ENCODE measurements at places on chromosomes 13 and 19.

DNA sequence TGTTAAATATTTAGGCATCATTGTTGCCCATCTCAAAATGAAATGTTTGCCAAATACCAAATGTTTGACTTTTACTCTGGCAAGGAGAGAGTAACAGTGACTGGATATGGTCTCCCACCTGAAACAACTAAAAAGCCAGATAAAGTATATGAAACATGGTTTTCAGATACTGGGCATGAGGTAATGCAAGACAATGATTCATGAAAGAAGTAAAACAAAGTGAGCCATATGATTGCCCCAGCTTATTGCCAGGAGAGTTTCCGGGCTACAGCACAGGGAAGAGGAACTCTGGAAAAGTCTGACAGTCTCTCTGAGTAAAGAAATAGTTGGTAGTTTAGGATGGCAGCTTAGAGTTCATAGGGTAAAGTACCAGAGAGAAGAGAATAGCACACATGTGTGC, 354.6 kb downstream of the DNAJC15 start:
- no peak for DNase-seq

DNA sequence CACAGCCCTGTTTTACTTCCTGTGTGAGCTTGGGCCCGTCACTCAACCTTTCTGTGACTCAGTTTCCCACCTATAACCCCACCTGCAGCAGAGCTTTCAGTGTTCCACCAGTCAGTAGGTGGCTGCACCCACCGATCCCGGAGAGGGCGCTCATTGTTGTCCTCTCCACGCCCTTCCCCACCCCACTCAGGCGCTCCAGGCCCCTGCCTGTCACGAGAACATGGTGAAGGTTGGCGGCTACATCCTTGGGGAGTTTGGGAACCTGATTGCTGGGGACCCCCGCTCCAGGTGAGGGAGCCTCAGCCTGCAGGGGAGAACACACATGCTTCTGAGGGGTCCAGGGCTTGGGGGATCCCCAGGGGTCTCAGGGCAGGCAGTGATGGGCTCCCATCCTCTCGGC, 12.3 kb downstream of the FUZ start:
- no peak for DNase-seq

DNA sequence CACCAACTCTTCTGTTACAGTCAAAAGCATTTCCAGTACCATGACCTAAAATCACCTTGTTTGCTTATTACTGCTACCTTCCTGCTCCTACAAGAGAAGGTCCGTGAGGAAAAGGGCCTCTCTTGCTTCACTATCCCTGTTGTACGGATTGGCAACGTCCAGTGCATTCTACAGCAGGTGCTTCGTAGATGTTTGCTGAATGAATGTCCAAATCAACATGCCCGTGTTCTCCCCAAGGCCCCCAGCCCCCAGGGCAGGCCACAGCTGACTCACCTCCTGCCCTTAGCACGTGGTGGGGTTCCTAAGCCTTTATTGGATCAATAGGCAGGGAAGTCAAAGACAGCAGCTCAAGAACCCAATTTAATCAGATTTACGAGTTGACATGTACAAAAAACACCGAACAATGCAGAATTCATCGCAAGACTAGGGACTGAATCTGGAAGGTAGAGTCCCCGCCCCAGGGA, 5.5 kb upstream of the NAPA start:
- DNase-seq: no peak

GRCh38 chr13:72692884-72693514, 34.4 kb downstream of the MZT1 start:
- DNase-seq: no peak

DNA sequence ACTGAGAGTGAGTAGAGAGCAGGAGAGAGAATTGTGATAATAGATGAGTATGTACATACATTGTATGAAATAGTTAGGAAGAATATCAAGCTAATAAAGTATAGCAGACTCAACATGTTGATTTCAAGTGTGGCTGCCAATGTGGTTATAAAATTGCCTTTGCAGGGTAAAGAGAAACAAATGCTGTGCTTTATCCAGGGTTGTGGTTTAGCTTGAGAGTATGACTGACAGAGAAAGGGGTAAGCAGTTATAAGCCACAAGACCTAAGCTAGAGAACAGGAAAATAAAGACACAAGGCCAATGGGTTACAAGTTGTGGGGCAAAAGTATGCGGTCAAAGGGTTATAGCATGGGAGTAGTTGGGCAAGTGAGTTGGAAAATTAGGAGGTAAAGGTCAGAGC, 1217.5 kb downstream of the DIAPH3 start:
- no peak for DNase-seq

- no peak for DNase-seq
Measured at GRCh38 chr13:94968040-94968756, 255.9 kb upstream of the SOX21 start.

- no peak for DNase-seq
Measured at GRCh38 chr19:42198676-42199439, 18.6 kb downstream of the DEDD2 start.

GRCh38 chr19:6047256-6047655, 63.0 kb downstream of the RFX2 start:
- no peak for DNase-seq

GRCh38 chr13:105982219-105982930, 553.1 kb downstream of the EFNB2 start:
- no peak for DNase-seq

DNA sequence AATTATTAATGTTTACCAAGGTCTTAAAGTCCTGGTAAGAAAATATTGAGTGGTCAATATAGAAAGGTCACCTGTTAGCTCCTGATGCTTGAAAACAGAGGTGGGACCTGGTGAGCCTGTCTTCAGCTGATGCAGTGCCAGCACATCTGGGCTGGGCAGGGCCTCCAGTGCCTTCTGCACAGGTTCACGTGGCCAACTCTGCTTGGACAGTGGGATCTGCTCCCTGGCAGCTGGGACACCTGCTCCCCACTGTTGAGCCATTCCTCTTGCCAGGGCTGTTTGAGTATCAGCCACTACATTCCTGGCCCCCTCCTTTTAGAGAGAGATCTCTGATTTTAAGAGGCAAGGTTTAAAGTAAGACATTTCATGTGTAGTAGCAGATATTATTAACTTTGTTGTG, 135.0 kb downstream of the TM9SF2 start:
- DNase-seq: no peak

- no peak for DNase-seq
Measured at GRCh38 chr19:17249887-17250548, 4.3 kb upstream of the NR2F6 start.
